ENCODE measurements at places on chromosomes 16 and 17.

- DNase-seq, result no peak
Observed at GRCh38 chr16:53901408-53901807, 197.5 kb downstream of the FTO start.

DNA sequence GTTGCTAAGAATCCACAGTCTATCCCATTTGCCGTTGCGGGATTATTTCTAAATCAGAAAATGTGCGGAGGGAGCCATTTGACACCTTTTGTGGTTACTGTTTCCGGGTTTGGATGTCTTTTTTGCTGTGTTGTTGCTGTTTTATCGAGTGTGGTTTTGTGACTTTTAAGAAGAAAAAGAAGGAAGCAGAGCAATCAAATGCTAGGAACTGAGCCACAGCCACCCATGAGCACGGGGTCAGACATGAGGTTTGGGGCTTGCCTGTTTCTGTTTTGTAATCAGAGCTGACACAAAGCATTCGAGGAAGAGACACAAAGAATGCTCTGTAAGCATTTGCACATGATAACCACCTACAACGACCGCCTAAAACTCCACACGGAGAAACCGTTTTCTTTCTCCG lies 53.1 kb upstream of the CHMP6 start:
- no peak for DNase-seq

DNA sequence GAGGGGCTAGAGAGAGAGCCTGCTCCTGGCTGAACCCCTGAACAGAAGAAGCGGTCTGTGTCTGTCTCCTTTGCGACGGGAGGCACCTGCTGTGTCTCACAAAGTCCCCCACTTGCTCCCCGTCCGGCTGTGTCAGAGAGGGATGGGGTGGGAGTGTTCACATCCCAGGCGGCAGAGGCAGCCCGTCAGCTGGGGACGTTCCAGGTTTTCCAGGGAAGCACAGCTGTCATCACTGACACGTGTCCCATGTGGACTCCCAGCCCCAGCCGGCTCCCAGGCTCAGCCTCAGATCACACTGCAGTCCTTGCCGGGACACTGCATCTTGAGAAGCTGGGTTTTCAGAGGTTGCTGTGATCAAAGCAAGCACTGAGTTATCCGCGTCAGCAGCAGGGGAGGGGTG lies 1.6 kb downstream of the TELO2 start:
- no peak for DNase-seq

- DNase-seq, result no peak
Observed at GRCh38 chr16:25073854-25074253, 37.7 kb upstream of the LCMT1 start.

DNA sequence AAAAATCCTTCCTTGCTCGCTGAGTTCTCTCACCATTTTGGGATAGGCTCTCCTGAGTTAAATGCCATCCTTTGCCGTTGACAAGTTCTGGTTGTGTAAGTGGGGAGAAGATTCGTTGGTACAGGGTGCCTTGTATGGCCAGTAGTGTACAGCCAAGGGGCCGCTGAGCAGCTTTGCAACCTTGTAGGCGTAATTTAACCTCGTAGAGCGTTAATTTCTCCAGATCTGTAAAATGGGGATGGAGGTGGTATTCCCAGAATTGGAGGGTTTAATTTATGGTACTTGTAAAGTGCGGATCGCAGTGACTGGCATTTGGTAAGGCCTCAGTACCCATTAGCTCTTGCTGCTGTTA lies 1.4 kb downstream of the ARSG start:
- no peak for DNase-seq

GRCh38 chr17:71757156-71757555 lies 363.7 kb upstream of the SOX9 start:
- no peak for DNase-seq

GRCh38 chr17:78742901-78743300 lies 39.2 kb downstream of the CYTH1 start:
- no peak for DNase-seq

DNA sequence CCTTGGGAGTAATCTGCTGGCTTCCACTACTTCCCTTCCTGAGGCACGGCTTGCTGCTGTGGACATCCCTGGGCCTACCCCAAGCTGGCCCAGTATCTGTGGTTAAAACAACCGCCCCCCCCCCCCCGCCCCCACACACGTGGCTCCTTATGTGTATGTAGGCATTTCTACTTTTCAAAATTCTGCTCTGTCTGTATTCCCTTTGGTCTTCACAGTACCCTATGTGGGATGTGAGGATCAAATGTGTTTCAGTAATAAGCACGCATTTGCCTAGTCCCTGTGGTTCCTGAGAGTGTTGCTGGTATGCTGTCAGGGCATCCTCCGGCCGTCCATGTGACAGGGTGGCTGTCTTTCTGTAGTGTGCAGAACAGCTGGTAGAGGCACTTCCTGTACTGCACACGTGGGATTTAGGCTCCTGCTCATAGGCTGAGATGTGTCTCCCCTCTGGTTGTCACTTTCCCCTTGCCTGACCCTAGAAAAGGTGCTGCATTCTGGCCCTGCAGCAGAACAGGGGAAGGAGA lies 2.2 kb downstream of the NT5M start:
- DNase-seq, result no peak

GRCh38 chr17:82063424-82064415 lies 1.9 kb downstream of the DUS1L start:
- no peak for DNase-seq

DNA sequence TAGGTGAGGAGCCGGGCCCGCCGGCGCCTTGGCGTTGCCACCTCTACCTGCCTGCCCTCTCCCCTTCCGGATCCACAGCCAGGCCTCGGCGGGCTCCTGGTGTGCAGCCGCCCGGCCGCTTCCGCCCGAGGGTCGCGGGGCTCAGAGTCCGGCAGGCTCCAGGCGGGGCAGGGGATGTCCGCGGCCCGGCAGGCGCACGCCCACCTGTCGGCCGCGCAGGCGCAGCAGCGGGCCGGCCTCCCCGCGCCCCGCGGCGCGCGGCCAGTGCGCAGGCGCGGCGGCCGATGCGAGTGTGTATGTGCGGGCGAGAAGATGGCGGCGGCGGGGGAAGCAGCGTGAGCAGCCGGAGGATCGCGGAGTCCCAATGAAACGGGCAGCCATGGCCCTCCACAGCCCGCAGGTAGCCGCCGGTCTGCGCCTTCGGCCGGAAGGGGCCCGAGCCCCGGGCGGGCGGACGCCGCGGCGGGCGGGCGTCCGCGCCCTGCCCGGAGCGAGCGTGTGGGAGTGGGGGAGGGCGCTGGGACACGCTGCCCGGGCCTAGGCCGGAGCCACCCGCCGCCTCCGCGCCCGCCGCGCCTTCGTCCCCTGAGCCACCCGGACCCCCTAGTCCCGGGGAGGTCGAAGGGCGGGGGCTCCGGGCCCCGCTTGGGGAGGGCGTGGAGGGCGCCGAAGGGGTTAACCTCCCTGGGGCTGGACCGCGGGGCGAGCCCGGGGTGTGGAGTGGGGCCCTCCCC lies at the start of gene USP10:
TSS of gene USP10 (plus strand) at position 289 of the 734 bp plus-strand sequence. CDS start at position 380, 91 bp downstream.
- DNase-seq, result no peak

GRCh38 chr17:27430882-27431491 lies 25.3 kb upstream of the KSR1 start:
- no peak for DNase-seq

- no peak for DNase-seq
Observed at GRCh38 chr16:5965321-5965720, 867.7 kb upstream of the EEF2KMT start.

- no peak for DNase-seq
Observed at GRCh38 chr17:75827308-75828075, 16.7 kb downstream of the UNC13D start.

- DNase-seq, result no peak
Observed at GRCh38 chr17:21100636-21101035, 26.1 kb upstream of the DHRS7B start.

DNA sequence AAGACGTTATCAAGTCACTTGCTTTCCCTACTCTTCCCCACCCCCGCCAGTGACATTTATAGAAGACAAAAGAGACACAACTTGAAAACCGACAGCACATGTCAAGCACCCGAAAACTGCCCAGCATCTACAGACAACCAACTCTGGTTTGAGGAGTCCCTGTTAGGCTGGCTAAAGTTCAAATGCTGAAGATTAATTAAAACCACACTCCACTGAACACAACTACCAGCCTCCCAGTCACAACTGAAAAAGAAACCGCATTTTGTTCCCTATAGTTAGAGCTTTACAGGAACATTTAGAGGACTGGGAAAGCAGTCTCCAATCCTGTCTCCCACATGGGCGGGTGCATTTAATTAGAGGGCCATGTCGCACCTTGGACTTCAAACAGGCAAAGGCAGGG lies 73.0 kb upstream of the COX10 start:
- no peak for DNase-seq

- DNase-seq, result no peak
Observed at GRCh38 chr17:40203131-40203530, 16.0 kb upstream of the WIPF2 start.

GRCh38 chr16:82735186-82735585 lies 108.4 kb downstream of the CDH13 start:
- DNase-seq, result no peak

GRCh38 chr16:53515811-53516210 lies 12.8 kb upstream of the AKTIP start:
- no peak for DNase-seq

- no peak for DNase-seq
Observed at GRCh38 chr16:21650521-21650920, 1.9 kb downstream of the IGSF6 start.

DNA sequence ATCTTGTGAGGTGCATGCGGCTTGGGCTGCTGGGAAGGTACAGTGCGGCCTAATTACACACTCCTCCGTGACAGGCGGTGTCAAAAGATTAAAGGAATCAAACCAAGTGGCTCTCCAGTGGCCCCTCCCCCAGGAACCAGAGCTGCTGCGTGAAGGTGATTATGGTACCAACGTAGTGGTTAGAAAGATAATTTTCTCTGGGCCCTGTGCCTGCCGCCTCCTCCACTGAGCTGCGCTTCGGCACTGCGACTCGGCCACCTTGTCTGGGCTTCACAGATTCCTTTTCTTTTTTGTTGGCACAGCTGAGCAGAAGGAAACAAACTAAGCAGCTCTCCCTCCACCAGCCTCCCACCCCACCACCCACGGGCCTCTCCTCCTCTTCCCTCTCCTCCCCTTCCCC lies 113.2 kb upstream of the SDK2 start:
- DNase-seq, result no peak

DNA sequence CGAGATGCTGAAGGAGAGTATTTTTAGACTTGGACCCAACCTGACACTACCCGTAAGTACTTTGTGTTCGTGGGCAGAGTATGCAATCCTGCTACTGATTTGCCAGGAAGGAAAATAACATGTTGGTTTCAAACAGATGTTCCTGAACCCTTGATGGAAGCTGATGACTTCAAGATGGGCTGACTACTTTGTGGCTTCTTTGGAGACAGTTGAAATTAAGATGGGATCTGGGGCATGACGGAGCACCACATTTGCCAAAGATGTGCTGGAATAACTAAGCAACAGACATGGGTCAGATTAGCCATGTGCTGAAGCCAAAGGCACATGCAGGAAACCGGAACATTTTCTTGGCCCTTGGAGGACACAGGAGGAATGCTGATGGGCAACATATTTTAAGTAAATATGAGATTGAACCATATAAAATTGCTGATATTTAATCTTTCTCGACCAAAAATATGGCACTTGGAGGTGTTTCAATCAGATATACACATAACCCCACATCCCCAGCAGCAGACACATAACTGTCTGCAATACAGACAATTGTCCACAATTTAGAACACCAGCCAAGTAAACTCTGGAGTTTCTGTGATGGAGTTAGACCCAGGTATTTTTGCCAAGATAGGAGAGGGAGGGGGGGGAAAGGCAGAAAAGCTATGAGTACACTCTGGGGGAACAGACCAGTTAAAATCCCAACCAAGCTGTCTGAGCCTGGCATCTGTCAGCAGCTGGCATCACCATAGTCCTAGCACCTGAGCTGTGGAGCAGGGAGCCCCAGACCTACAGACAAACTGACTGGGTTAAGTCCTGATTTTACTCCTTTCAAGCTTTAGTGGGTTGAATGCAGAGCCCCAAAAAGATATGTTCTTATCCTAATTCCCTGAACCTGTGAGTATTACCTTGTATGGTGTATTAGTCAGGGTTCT lies 329.4 kb upstream of the CDH5 start:
- peak; percentile 67 for DNase-seq

GRCh38 chr16:49491771-49492761 lies 118.5 kb downstream of the C16orf78 start:
- DNase-seq, result no peak

DNA sequence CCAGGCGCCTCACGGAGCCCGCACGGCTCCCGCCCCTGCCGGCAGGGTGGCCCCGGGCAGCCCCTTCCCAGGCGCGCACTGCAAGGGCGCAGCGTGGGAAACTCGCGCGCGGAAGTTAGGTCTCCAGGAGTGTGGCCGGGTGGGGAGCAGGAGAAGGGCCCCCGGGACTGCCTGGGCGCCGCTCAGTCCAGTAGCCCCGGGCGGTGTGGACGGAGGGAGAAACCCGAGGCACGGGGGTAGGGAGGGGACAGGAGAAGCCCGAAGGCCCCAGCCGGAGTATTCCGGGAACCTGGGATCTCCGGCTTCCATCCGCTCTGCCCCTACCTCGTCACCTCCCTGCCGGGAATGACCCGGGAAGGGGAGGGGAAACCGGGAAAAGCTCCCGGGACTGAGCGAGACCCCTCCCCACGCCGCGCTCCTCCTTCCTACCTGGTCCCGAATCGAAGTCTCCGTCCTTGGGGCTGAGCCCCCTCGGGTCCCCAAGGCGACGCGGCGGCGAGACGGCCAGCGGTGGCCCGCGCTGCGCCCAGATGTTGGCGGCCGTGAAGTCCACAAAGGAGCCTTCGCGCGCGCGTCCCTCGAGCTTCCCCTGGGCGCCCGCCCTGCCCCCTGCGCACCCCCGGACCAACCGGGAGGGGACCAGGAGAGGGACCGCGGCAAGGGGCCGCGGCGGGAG lies 418 bp downstream of the SOCS3 start:
- DNase-seq, result no peak

- DNase-seq, result no peak
Observed at GRCh38 chr17:35265566-35266141, 22.8 kb downstream of the SLFN5 start.

DNA sequence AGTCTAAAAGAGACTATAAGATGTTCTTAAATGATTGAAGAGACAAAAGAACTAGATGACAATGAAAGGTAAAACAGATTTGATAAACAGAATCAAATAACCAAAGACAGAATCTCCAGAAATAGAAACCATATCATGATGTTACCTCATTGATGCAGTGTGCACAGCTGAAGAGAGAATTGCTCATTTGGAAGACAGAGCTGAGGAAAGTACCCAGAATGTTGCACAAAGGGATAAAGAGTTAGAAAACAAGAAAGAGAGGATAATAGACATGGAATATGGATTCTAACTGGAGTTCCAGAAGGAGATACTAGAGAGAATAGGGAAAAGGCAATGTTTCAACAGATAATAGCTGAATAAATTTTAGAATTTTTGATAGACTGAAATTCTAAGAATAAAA lies 47.9 kb downstream of the CYLD start:
- no peak for DNase-seq

Measured in AG04449 (cell line).